ENCODE measurements at places on chromosomes 1 and 21. TPM values are rescaled to one million over a fixed set of nuclear protein-coding genes. Genes with fewer than 3 reads are reported as not detected.

Gene NECTIN4
- not detected for total RNA-seq

DNA sequence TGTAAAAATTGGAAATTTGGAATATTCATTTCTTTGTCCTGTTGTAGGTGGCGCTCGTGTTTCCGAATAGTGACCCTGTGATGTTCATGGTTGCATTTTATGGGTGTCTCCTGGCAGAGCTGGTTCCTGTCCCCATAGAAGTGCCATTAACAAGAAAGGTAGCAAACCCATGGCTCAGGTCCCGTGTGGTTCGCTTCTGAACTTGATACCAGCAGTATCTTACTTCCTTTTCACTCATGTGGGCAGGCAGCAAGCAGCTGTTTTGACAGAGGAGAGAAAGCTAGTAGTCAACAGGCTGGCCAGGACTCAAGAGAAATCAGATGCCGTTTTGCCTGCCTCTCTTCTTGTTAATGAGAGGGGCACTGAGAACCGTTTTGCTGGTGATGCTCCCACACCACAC is 72.8 kb downstream of the S100B start:
- no peak for DNase-seq

Gene MYOG
- total RNA-seq, result not detected

DNA sequence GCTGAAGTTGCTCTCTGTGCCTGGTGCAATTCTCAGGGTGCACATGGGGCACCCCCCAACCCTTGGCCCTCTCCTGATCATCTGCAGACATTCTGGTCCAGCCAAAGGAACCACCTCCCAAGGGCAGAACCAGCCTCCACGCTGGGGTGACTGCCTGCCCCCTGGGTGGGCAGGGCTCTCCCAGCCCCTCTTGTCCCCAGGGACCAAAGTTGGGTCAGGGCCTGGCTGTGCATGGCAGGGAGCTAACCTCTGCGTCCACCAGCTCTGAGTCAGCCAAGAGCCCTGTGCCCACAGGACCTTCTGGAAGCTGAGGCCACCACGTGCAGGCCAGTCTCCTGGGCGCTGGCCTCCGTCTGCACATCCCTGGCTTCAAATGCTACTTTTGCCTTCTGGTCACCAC is 101.9 kb downstream of the SIK1 start:
- no peak for DNase-seq

GRCh38 chr1:198391393-198392020 is 149.0 kb downstream of the ATP6V1G3 start:
- no peak for DNase-seq

GRCh38 chr1:50426702-50427085 is 3.5 kb upstream of the DMRTA2 start:
- DNase-seq, result no peak

All from activated T-cell treated with anti-CD3 and anti-CD28 coated beads, Interleukin-2, amount 50 U/mL, for 4 hours (primary cell).